ENCODE measurements at places on chromosomes 1 and 21.

- peak; percentile 13 for DNase-seq
Observed at GRCh38 chr21:45997495-45998275, 16.1 kb downstream of the COL6A1 start.

GRCh38 chr1:200179126-200179780 is 151.7 kb downstream of the NR5A2 start:
- no peak for DNase-seq

GRCh38 chr1:51555866-51556619 is 37.0 kb upstream of the EPS15 start:
- no peak for DNase-seq

GRCh38 chr1:16677552-16678431 is 11.0 kb upstream of the RNU1-3 start:
- peak; percentile 43 for DNase-seq

DNA sequence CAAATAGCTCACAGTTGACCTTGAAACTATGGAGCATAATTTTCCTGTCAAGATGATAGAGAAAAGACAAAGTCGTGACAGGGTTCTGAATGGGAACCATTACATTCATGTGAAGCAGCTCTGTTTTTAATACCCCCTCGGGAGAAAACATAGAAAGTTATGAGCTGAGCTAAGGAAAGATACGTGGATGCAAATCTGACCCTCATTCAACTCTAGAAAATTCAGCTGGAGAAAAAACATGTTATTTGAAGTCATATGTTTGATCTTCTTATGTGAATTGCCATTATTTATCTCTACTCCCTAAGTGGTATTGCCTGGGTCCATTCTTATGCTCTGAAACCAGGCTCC is 48.0 kb upstream of the LRRC52 start:
- no peak for DNase-seq

DNA sequence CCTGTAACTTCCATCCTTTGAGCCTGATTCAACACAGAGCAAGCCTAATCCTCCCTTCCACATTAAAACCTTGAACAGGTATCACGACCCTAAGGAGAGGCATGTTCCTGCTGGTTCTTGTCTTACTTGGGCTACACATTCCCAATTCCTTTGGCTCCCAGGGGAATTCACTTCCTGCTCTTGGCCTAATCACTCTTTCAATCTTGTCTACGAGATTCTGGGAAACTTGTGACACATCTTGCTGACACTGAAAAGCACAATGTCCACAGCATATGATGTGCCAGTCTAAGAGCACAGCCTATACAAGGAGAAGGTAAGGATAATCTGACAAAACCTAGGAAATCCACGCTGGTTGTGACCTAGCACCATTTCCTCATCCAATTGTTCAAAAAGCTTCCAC is 163.9 kb downstream of the GABPA start:
- DNase-seq = no peak

GRCh38 chr1:22473952-22474351 is 22.3 kb downstream of the ZBTB40 start:
- no peak for DNase-seq

GRCh38 chr1:199784138-199784895 is 243.2 kb upstream of the NR5A2 start:
- no peak for DNase-seq

DNA sequence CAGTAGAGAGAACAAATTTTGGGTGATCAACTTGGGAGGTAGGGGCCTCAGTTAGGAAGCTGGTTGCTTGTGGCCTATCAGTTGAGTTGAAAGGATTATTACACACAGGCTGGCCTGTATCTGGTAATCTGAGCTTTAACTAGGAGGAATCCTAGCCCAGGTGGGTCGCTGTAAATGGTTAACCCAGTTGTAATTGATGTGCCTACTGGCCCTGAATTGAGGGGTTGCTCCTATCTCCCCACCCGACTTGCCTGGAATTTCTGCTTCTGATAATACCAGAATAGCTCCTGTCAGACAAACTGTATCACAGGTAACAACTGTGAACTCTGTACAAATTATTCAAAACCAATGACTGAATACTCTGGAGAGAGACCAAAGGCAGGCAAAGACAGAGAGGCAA is 210.4 kb upstream of the RUNX1 start:
- DNase-seq = no peak

DNA sequence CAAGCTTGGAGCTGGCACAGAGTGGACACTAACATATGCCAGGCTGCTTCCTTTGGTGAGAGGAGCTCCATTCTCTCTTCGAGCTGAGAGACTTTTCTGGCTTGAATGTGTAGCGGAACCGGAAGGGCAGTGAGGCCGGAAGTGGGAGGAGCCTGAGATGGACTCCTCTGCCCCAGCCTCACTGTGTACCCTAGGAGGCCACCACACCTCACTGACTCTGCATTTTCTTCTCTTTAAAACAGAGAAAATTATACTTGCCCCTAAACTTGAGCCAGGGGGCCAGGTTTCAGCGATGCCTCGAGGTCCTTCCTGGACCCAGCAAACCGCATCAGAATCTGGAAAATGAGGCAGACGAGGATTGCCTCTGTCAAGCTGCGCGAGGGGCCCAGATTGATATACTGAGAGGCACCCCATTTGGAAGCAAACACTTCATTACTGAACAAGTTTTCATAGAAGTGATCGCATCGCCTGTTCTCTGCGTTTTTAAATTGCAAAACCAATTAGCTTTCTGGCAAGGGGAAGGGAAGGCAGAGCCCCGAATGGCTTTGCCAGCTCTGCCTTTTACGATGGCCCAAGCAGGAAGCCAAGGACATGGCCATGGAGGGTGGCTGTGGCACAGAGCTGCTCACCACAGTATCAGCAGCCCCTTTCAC is 708.1 kb downstream of the PTPRU start:
- no peak for DNase-seq

GRCh38 chr1:184160236-184160635 is 108.7 kb downstream of the TSEN15 start:
- no peak for DNase-seq

- no peak for DNase-seq
Observed at GRCh38 chr1:155125511-155125945, 2.1 kb upstream of the EFNA1 start.

DNA sequence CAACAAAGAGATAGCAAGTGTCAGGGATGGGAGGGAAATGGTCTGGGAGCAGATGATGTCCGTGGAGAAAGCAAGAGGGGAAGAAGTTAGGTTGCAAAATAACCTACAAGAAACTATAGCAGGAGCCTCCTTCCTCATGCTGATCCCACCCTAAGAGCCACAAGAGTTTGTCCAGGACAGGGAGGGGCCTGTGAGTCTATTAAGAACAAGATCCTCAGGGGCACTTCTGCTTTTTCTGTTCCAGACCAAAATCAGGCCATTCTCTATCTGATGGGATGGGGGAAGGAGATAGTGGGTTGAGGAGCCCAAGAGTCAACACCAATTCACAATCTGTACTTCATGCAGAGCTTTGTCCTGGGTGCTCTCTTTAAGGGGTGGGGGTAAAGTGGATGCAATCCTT is 7.7 kb upstream of the ATP1A4 start:
- DNase-seq = peak; percentile 11

DNA sequence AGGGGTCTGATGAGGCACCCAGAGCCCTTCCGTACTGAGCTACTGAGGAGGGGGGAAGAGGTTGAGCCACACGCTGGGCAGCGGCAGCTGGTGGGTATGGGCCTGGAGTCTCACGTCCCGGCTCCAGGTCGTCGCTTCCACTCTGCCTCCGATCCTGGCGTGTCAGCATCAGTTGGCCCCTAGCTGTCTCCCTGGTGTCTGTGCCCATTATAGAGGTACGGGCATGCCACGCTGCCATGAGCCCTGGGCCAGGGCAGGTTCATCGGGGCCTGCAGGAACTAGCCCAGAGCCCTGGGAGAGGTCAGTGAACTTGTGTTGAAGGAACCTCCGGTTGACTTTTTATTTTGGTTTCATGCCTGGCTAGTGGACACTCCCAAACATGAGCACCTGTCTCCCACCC is 18.2 kb downstream of the COQ8A start:
- DNase-seq = no peak

GRCh38 chr21:46636550-46637285 is 1.2 kb downstream of the PRMT2 start:
- no peak for DNase-seq

DNA sequence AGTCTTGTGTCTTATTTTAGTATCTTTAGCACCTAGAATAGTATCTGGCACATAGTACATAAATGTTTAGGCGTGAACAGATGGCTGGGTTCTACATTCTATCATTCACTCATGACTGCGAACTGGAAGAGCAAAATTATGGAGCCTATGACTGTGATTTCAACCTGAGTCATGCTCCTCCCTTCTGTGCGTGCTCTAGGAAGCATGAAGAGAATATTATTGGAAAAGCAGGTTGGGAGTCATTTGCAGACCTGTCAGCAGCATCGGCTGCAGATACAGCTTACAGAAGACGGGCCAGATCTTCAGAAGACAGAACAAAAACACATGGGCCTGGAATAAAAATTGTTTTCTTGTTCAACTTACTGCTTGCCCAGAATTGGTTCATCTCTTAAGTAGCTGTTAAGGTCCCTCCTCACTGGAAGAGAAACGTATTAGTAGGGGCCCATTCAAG is 344.0 kb upstream of the USP24 start:
- no peak for DNase-seq

DNA sequence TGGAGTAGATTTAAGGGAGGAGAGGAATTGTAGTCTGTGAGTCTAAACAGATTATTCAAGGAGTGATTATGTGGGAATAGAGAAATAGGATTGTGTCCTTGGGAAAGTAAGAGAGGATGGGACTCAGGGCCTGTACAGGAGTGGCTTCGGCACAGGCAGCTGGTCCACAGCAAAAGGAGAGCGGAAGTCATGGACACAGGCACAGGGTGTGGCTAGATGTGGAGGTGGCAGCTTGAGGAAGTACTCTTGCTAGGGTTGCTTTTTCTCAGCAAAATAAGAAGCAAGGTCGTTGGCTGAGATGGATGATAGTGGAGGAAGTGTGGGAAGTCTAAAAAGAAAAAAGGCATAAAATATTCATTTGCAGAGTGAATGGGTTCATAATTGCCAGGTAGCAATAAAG is 18.5 kb upstream of the ZNF648 start:
- DNase-seq = no peak

GRCh38 chr1:212458817-212459216 is 26.1 kb downstream of the NENF start:
- DNase-seq = no peak

DNA sequence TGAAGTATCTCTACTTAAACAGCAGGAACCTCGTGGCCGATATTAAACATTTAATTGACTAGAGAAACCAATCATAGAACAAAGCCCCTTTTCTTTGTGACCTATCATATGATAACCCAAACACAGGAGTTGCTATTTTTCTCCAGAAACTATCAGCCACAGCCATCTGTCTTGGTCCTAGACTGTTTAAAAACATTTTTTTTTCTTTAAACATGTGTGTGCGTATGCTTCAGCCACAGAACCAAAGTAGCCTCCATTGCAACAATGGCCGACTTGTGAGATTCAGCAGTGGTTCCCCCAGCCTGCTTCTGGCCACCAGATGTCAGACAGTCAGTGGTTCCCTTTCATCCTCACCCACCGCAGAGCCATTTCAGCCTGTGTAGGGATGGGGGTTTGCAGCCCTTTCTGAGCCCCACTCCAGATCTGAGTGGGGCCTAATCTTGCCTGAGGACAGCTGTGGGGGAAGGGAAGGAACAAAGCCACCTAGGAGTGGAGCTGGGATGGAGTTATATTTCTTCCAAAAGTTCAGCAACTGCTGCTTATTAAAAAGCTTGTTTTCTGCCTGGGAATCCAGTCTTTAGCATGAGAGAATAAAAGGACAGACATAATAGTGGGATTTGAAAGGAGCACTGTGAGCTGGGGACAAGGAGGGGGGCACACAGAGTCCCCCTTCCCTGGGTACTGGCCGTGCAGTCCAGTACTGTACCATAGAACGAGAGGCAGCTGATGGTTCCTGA is 11.7 kb upstream of the IGSF3 start:
- DNase-seq = no peak

DNA sequence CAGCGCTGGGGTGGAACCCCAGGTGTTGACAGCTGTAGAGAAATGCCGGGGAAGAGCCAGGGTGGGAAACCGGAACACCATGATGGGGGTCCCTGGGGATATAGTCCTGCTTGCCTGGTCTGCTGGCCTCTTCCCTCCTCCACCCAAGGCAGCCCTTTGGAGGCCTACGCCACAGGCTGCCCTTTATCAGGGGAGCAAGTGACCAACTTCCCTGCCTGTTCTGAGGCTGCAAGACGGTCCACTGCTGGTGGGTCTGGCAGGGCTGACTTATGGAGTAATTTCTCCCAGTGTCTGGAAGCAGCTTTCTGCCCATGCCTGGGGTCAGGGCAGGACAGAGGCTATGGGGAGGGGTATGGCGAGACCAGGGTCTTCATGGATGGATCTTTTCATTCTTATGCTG is 50.8 kb upstream of the EDN2 start:
- no peak for DNase-seq

DNA sequence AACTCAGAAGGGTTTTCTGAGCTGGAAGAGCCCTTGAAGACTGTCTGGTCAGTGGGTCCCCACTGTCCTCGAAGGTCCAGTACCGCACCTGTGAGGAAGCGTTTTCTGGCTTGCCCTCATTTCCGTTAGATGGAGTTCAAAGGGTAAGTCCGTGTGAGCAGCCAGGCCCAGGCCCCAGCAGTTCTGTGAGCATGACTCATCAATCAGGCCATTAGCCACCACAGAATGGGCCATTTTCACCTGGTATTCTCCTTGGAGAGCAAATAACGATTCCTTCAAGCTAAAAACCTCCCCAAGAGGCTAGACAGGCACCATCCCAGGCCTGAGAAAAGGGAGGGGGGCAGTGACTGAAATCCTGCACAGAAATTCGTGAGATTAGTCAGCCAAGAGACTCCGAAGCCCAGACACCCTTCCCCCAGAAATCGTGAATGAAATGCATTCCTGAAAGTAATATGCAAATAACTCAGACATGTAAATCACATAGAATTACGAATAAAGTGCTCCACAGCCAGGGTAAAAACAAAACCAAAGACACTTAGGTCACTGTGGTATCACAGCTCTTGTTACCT is 66.0 kb downstream of the BCAR3 start:
- DNase-seq = no peak

GRCh38 chr1:201941420-201942128 is 4.8 kb downstream of the LMOD1 start:
- no peak for DNase-seq

GRCh38 chr1:93438716-93439115 is 9.2 kb upstream of the FNBP1L start:
- DNase-seq = no peak

DNA sequence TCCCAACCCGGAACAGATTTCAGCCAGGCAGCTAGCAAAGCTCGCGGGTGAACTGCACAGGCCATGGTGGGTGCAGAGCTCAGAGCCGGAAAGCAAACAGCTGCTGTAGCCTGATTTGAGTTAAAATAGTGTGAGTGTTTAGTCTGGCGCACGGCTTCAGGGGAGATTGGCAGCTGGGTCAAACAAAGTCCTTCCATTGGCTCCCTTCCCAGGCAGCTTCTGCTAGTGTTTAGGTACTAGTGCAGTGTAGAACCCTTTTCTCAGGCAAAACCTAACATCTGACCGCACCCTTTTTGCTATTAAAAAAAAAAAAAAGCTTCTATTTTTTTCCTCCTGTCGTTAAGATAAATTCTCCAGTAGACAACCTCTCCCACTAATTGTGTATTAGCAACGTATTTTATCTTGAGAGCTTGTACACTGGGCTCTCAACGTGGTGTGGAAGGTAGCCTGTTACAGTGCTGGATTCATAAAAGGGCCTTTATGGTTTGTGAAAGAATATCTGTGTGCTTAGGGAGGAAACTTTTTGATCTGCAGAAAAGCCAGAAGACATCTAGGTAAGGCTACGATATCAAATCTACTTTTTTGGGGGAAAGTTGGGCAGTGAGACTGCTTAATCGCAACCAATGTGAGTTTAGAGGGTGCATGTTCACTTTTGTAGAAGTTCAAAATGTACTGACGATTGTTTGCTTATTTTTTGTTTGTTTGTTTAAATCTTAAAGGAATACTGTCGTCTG is 689.6 kb downstream of the USP25 start:
- peak; percentile 90 for DNase-seq

Data from right cardiac atrium (tissue), 5 donors.